ENCODE measurements at places on chromosomes 4 and X. TPM values are rescaled to one million over a fixed set of nuclear protein-coding genes. Genes with fewer than 3 reads are reported as not detected.

Gene RGN
- total RNA-seq = not detected

Gene EMCN
- total RNA-seq = not detected

Gene CASP3
- 21.2 TPM for total RNA-seq

Gene SRPX2
- 2.4 TPM for total RNA-seq

Gene DDIT4L
- total RNA-seq = 0.37 TPM

Gene ANKRD50
- total RNA-seq = 5.2 TPM

Gene ZNF711
- total RNA-seq = 0.78 TPM

Gene FDCSP
- total RNA-seq = not detected

Gene TMEM31
- not detected for total RNA-seq

Gene AVPR2
- total RNA-seq = not detected

Gene UGT8
- total RNA-seq = 0.17 TPM

Gene SMR3A
- total RNA-seq = not detected

Gene ADGRL3
- 0.05 TPM for total RNA-seq

Gene VEGFC
- total RNA-seq = 14.7 TPM

Gene PABPC1L2A
- total RNA-seq = not detected

Gene TECRL
- not detected for total RNA-seq

Gene CXCL5
- total RNA-seq = 54.6 TPM

Gene CT45A3
- 0.16 TPM for total RNA-seq

Gene ARSJ
- total RNA-seq = 4.6 TPM

Gene TEX13D
- not detected for total RNA-seq

Gene CTAG2
- not detected for total RNA-seq

Gene CDKN2AIP
- 12.1 TPM for total RNA-seq

Gene SUPT20HL1
- not detected for total RNA-seq

Gene ASB12
- total RNA-seq = not detected

Gene ADH1B
- not detected for total RNA-seq

Gene BTK
- 0.13 TPM for total RNA-seq

Gene NRK
- not detected for total RNA-seq

Gene TLR6
- 3.7 TPM for total RNA-seq

Gene XAGE3
- total RNA-seq = not detected

Gene REELD1
- total RNA-seq = not detected

Gene EIF4E
- 88.7 TPM for total RNA-seq

Gene USP26
- total RNA-seq = not detected

Gene MID1IP1
- total RNA-seq = 28.3 TPM

Gene ARMCX2
- total RNA-seq = 0.08 TPM

Gene CFAP299
- not detected for total RNA-seq

Gene PLCXD1
- 29.7 TPM for total RNA-seq

Gene PPP4R3C
- total RNA-seq = not detected

Gene DGKK
- not detected for total RNA-seq

Gene RASL11B
- 0.20 TPM for total RNA-seq

Gene MAOA
- total RNA-seq = 0.80 TPM

Gene MAGEA4
- not detected for total RNA-seq

Gene RBM3
- total RNA-seq = 328 TPM

Gene SERPINA7
- not detected for total RNA-seq

Gene TMEM47
- 0.81 TPM for total RNA-seq

Gene HEPH
- not detected for total RNA-seq

Gene AREG
- total RNA-seq = 66.7 TPM

Gene CSAG1
- total RNA-seq = 0.54 TPM

Gene NSUN7
- total RNA-seq = 0.36 TPM

Gene PCYT1B
- total RNA-seq = not detected

Gene HTT
- total RNA-seq = 10.0 TPM

Gene NIPAL1
- total RNA-seq = 0.83 TPM

Gene ADH4
- total RNA-seq = 0.07 TPM

Gene GABRG1
- not detected for total RNA-seq

All from A549 treated with CORT108297 at 1 μM for 4 hours (cell line).